ENCODE measurements at places on chromosomes 4 and X.

DNA sequence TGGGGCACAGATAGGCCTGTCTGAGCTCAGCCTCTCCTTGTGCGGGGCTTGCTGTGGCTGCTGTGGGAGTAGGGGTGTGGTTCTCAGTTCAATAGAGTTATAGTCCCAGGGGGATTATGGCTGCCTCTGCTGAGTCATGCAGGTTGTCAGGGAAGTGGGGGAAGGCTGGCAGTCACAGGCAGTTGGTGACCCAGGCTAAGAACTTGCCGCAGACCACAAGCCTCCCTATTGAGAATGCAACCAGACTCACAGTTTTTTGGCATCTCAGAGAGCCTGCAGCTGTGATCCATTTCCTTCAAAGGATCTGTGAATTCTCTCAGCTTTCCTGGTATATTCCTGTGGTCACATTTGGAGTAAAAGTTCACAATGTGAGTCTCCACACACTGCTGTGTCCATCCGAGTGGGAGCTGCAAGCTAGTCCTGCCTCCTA is 364.9 kb downstream of the ZNF674 start:
- DNase-seq, result peak; percentile 86

GRCh38 chrX:28888416-28888815 is 301.2 kb downstream of the IL1RAPL1 start:
- DNase-seq, result no peak

- no peak for DNase-seq
Observed at GRCh38 chr4:21893136-21893535, 55.4 kb downstream of the KCNIP4 start.

DNA sequence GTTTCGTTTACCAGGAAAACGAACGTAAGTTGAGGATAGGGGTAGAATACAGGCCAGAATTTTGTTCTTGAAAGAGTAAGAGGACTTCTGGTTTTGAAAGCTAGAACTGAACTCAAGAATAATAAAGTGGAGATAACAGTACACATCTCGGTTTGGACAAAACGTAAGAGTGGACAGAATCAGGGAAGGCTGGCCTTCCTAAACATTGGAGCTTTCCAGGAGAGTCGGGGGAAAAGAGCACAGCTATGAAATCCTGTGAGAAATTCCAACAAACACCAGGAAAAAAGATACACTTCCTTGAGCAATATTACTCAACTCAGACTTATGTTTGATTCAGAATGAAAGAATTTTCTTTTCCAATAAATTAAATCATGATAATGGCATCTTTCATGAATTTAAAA is 1.2 kb downstream of the CTSO start:
- no peak for DNase-seq

DNA sequence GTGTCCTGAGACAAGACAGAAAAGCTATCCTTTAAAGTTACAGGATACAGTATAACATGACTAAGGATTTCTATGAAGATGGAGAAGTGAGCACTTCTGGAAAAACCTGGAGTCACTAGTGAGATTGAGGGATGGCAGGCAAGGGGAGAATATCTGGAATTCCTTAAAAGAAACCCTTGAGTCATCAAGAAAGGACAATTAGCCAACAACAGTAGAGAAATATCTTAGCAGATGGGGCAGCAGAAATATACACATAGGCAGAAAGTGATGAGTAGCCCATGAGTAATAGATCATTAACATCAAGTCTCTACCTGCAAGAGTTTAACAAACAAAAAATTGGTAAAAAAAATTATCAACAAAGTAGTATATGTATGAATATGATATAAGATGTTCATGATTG is 858.8 kb upstream of the FRG1 start:
- no peak for DNase-seq

DNA sequence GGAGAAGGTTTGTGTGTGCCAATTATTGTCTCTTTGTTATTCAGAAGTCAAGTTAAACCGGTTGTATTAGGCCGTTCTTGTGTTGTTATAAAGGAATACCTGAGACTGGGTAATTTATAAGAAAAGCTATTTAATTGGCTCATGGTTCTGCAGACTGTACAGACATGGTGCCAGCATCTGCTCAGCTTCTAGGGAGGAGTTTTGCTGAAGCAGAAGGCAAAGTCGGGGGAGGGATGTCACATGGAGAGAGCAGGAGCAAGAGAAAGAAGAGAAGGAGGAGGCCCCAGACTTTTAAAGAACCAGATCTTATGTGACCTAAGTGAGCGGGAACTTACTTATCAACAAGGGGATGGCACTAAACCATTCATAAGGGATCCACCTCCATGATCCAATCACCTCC is 349.3 kb upstream of the PCDH18 start:
- DNase-seq, result no peak

DNA sequence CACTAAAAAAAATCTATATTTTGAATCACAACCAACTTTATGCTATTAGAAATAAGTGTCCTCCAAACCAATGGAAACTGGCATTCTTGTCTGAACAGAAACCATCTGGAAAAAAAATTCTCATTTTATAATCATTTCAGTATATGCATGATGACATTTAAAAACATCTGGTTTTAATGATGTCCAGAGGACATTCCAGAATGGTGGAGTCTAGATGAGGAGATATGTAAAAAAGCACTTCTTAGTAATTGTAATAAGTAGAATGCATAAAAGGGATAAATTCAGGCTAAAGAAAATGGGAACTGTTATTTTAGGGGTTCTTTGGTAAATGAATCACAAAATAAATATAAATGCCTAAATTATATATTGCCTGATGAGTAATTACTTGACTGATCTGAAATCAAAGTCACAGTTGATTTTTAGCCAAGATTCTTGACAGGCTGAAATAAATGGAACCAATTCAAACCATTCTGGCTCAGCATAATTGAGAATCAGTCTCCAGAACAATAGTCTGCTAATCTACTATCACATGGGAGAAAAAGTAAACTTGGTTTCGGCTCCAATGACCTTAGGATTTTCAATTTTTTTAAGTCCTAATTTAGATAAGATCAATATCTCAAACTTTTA is 636.6 kb downstream of the FAT4 start:
- DNase-seq, result peak; percentile 47

DNA sequence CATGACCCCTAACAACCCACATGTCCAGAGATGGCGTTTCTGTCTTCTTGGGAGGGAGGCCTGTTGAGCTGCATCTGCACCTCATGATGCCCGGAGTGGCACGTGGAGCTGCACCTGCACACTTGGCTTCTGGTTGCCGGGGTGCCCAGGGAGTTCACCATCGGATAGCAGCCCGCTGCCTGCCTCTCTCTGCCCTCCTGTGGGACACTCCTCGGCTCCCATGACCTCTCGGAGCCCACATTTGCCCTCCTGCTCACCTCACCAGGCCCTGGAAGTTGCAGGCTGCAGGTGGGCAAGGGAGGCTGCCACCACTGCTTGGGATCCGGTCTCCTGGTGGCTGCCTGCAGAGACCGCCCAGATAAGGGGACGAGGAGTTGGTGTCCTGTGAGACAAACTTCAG is 74.1 kb downstream of the TRAPPC11 start:
- no peak for DNase-seq

DNA sequence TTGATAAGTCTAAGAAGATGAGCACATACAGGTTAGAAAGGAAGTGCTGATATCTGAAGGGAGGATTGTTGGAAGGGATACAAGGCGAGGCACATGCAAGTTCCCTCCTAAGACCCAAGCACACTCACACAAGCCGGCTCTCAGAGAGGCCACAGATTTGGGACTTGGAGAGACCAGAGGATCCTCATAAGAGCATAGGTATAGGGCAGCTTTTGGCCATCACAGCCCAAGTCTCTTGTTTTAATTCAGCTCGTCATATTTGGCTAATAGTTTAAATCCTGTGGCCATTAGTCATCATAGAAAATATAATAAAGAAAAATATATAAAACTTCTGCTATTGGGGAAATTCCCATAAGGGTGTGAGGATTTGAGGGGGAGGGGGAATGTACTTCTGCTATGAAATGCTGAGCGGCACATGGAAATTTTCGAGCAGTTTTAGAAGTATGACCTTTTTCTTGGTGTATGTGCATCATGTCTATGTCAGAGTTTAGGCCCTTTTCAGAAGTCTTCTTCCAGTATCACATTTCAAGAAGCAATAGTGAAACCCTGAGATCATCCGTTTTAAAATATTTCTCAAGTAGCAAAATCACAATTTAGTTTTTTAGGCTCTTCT is 97.7 kb downstream of the NFKB1 start:
- DNase-seq, result no peak

GRCh38 chr4:62923783-62924182 is 1485.5 kb downstream of the TECRL start:
- no peak for DNase-seq

DNA sequence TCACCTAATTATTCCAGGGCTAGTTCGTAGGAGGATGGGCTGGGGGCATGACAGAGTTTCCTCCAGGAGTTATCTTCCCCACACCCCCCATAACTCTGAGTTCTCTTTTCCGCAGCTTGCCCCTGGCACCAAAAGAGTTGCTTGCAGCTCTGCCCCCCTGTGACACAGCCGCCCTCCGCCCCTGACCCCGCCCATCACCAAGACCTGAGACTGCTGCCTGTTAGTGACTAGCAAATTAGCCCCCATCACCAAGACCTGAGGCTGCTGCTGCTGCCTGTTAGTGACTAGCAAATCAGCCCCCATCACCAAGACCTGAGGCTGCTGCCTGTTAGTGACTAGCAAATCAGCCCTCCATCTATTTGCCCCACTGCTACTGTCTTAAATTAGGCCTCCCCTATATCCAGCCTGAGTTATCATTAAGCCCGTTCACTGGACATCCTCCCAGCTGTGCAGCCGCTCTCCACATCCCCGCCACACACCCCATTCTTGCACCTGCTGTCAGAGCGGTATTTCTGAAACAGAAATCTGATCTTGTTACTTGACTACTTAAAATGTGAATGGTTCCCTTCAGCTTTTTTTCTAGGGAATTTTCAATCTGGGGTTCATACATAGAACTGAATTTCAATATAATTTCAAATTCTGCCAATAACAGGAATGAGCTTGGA is 1.5 kb upstream of the PAPSS1 start:
- no peak for DNase-seq

- DNase-seq, result no peak
Observed at GRCh38 chr4:77930154-77930639, 67.6 kb downstream of the MRPL1 start.

GRCh38 chrX:97685753-97686152 is 802.0 kb downstream of the RPA4 start:
- DNase-seq, result no peak

GRCh38 chrX:118199997-118200396 is 83.4 kb upstream of the KLHL13 start:
- DNase-seq, result no peak

GRCh38 chr4:172778583-172778982 is 390.0 kb upstream of the GALNT7 start:
- no peak for DNase-seq

- no peak for DNase-seq
Observed at GRCh38 chr4:145154573-145154972, 25.8 kb downstream of the OTUD4 start.

- no peak for DNase-seq
Observed at GRCh38 chrX:39936886-39937770, 160.6 kb downstream of the BCOR start.

DNA sequence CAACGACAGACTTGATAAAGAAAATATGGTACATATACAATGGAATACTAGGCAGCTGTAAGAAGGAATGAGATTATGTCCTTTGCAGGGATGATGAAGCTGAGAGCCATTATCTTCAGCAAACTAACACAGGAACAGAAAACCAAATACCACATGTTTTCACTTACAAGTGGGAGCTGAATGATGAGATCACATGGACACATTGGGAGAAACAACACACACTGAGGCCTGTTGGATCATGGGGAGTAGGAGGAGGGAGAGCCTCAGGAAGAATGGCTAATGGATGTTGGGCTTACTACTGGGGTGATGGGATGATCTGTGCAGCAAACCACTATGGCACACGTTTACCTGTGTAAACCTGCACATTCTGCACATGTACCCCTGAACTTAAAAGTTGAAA is 209.7 kb downstream of the SPRY1 start:
- no peak for DNase-seq

DNA sequence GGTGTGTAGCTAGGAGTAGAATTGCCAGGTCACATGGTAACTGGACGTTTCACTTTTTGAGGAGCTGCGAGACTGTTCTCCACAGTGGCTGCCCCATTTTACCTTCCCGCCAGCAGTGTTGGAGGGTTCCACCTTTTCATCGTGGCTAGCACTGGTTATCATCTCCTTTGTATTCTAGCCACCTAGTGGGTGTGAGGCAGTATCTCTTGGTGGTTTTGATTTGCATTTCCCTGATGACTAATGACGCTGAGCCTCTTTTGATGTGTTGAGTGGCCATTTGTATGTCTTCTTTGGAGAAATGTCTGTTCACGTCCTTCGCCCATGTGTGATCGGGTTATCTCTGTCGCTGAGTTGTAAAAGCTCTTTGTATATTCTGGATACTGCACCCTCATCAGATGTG is 10.6 kb downstream of the ABCD1 start:
- DNase-seq, result no peak

GRCh38 chr4:145830699-145831098 is 107.9 kb downstream of the ZNF827 start:
- no peak for DNase-seq
